ENCODE measurements at places on chromosomes 2 and 18.
A peak's percentile ranks its signal among the peaks of the same experiment; 100 is the strongest.

DNA sequence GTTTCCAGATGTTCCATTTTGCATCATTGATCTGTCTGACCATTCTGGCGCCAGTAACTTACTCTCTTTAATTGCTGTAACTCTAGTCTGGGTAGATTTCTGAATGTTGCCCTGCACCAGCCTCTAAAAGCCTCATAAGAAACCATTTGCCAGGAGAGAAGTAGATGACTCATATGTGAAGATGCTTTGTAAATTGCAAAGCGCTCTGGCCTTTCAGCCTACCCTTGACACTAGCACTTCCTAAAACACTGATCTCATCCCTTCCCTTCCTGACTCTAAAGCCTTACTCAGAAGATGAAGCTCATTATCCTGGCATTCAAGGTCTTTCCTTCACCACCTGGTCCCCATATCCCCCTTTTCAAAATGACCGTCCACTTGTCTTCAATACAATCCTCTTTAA, 193.2 kb upstream of the MEX3C start:
- no peak for DNase-seq

GRCh38 chr18:70233974-70234373, 28.5 kb upstream of the RTTN start:
- DNase-seq = no peak

DNA sequence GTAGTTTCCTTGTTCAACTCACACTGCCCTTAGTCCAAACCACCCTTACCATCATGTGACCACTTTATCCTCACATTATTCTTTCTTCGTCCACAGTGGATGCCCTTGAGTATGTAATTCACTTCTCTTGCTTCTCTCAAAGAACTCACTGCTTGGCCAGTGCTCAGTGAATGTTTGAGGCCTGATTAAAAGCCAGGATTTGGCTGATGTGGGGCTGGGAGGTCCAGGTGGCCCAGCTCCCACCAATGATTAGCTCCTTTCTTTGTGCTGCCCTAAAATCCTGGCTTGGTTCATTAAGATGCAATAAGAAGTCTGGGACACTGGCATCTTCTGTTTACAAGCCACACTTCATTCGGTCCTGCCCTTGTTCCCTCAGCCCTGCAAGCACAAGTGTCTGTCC, 97.8 kb upstream of the CELF4 start:
- DNase-seq = no peak

DNA sequence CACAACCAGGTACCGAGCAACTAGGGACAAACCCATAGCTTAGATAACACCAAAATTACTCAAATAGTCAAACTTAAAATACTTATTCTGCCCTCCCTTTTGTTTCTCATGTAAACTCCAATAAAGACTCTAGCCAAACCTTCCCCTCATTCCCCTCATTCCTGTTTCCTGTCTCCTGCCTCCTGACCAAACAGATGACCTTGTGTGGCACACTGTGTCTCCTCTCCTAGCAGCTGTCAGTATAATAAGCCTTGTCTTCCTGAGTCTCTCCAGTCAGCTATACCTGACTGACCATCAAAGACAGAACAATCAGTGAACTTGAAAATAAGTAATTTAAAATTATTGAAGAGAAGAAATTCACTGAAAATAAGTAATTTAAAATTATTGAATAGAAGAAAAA, 14.3 kb downstream of the SULT1C4 start:
- no peak for DNase-seq

- DNase-seq = no peak
Measured at GRCh38 chr18:73479477-73479876, 611.7 kb upstream of the NETO1 start.

DNA sequence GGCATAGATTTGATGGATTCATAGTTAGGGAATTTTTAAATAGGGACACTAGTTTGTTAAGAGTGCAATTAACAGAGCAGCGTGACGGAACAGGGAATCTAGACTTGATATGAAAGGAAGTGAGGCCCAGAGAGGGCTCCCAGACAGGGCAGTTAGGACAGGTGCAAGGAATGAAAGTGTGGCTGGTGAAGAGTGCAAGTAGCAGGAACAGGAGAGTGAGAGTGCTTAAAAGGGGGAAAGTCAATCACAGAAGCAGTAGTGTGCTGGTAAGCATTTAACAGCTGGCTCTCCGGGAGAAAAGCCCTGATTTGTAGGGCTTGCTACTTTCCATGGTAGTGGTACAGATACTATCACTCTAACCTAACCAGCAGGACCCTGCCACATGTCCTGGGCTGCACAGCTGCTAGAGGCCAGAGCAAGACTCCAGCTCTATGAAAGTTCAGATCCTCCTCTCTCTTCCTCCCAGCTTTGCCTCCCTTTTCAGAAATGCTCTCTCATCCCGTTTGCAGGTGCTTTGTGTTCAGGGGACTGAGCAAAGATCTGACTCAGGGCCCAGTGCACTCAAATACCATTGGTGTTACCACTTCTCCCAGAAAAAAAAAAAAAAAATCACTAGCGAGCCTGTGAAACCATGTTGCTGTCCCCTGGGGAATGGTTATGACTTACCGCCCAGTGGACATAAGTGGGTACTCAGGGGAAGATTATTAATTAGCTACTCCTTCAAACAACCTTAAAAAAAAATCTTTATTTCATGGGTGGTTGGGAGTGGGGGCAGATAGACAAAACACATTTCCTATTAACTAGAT, 18.1 kb upstream of the GCFC2 start:
- no peak for DNase-seq

GRCh38 chr18:63095768-63096167, 223.8 kb downstream of the BCL2 start:
- no peak for DNase-seq

DNA sequence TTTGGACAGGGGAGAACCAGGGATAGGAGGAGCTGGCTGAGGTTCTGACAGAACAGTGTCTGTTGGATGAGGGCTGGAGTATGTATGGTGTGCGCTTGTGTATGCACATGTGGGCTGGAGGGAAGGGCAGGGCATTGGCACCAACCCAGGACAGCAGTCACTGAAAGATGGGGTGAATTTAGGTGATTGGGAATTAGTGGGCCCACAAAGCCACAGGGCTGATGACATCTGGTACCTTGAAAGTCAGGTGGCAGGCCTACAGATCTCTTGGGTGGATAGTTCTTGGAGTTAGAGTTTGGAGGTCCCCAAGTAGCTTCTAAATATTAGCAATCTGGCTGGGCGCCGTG, 45.7 kb downstream of the C2orf42 start:
- no peak for DNase-seq

DNA sequence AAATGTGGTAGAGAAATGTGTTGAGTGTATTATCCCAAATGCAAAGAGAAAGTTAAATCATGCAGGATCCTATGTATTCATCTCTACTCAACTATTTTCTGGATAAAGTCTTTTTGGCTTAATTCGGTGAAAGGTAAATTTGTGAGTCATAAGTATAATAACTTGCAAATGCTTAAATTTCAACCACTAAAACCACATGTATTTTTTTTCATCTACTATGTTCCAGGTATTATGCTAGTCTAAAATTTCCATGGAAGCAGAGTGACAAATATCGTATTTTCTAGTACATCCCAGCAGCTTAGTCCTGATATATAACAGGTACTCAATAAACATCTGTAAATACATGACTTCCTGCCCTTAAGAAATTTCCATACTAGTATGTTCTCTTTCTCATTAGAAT, 6.2 kb downstream of the ALS2 start:
- no peak for DNase-seq

- no peak for DNase-seq
Measured at GRCh38 chr2:237254911-237255578, 158.9 kb downstream of the COL6A3 start.

DNA sequence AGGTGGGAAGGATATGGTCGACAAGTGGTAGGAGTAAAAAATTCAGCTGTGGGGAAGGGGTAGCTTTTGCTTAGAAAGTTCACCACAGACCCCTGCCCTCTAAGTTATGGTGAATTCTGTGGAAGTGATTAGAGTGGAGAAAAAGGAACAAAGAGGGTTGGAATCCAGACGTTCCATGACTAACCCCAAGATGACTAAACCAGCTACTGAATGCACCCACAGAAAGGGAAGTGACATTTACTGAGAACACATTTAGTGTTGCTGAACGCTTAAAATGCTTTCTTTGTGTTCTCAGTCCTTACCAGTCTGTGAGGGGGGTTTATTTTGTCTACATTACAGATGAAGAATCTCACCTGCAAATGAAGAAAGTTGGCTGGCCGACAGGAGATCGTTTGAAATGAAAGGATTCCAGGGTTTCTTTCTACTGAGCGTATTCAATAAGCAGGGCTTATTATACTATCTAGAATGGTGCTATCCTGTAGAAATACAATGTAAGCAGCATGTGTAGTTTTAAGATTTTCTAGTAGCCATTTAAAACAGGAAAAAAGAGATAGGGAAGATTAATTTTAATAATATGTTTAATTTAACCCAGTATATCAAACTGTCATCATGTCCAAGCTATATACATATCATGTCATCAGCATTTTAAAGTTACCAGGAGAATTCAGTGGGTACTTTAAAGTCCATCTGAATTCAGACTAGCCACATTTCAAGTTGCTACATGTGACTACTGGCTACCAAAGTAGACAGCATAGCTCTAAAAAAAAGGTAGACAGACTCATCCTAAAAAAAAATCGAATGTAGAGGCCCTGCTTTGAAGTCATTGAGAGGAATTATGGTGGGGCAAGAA, 60.1 kb downstream of the LIMS1 start:
- DNase-seq = no peak

DNA sequence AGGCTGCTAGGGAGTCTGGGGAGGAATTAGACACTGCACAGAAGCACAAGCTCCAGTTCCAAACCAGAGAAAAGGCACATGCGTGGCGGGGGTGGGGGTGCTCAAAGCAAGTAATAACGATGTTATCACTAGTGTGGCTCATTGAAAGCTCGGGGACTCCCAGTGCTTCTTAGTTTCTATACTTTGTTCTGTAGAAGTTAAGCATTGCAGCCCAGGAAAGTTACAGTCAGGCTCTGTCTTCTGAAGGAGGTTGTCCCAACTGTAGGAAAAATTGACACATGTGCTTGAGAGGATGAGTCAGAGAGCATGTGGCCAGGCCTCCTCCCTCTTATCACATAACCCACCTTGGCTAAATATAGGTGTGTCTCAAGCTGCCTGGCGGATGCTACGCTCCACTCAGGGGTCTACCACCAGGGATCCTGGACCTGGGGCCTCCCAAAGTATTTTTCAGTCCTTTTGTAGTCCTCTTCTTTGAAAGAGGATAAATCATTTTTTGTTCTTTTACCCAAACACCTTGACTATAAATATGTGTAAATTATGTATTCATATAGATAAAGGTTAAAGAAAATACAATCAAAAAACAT, 3.8 kb downstream of the GALNT5 start:
- no peak for DNase-seq

- no peak for DNase-seq
Measured at GRCh38 chr2:64970495-64970894, 18.7 kb upstream of the SLC1A4 start.

GRCh38 chr2:101106453-101107181, 44.6 kb downstream of the TBC1D8 start:
- DNase-seq = no peak

DNA sequence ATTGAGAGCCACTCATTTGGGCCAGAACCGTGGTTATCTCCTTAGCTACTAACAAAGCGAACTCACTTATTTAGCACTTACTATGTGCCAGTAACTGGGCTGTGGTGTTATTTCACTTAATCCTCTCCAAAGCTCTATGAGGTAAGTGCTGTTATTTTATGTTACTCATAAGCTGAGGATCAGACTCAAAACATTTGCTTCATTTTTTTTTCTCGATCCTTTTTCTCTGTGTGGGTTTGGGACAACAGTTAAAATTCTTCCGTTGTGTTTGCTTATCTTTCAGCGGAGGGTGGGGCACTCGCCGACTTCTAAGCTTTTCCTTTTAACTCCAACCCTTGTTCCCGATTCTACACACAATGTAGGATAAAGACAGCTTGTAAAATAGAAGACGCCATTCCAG, 52.8 kb downstream of the TMEM178A start:
- DNase-seq = no peak

DNA sequence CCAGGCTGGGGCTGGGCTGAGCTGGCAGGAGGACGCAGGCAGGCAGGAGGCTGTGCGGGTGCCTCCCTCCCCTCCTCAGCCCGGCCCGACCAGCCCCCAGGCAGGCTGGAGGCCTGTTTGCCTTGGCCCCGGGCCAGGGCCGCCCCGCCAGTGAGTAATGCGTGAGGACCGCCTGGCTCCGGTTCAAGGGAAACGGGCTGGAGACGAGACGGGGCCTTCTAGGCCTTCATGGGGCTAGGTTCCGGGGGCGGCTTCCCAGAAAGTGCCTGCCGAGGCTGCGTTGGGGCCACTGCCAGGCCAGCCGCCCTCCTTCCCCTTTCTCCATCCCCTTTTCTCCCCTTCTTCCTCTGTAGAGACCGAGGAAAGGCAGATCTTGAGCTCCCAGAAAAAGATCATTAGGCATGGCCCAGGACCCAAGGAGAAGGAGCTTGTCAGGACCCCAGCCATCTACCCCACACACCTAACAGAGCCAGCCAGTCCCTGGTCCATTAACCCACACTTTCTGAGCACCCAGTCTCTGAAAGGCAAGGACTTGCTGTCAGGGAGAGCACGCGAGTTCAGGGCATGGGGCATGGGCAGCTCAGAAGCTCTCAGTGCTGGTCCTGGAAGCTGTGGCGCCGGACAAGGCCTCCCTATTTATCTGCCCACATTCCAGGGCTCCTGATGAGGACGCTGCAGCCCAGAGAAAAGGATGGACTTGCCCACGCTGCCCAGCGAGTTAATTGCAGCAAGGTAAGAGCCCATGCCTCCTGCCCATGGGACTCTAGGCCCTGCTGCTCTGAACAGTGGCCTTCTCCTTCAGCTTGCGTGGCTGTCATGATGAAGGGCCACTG, 48.5 kb downstream of the SMAD7 start:
- no peak for DNase-seq

- DNase-seq = no peak
Measured at GRCh38 chr2:200341376-200341775, 34.9 kb downstream of the SPATS2L start.

GRCh38 chr2:76599732-76600368, 889.1 kb upstream of the GCFC2 start:
- DNase-seq = peak; percentile 35

DNA sequence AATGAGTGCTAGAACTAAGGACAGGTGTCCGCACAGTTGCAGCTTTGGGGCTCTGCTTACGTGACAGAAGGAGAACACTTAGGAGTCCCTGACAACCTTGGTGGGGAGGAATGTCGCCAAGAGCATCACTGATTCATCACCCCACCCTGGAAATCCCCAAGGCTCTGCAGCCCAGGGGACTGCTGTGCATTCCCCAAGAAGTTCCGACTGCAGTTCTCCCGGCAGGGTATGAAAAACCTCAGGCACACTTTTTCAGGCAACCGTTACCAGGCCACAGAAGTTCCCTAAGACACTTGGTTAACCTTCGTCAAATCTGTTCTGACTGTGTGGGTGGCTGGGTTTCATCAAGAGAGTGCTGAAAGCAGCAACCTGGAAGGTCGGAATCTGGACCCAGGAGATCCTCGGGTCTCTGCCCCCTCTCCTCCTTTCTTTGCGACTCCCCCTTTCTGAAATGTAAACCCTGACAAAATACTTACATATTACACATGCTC, 192.1 kb upstream of the CXCR4 start:
- DNase-seq = no peak

- DNase-seq = no peak
Measured at GRCh38 chr2:129893244-129893643, 86.2 kb upstream of the RAB6C start.

GRCh38 chr2:142509401-142509800, 368.1 kb upstream of the KYNU start:
- DNase-seq = no peak

Data from progenitor cell of endocrine pancreas (in vitro differentiated cells).